ENCODE measurements at places on chromosomes 11 and 22. TPM values are rescaled to one million over a fixed set of nuclear protein-coding genes. Genes with fewer than 3 reads are reported as not detected.

The TSG101 gene
- 91.6 TPM for polyA plus RNA-seq

The SMIM35 gene
- polyA plus RNA-seq, result 0.91 TPM

DNA sequence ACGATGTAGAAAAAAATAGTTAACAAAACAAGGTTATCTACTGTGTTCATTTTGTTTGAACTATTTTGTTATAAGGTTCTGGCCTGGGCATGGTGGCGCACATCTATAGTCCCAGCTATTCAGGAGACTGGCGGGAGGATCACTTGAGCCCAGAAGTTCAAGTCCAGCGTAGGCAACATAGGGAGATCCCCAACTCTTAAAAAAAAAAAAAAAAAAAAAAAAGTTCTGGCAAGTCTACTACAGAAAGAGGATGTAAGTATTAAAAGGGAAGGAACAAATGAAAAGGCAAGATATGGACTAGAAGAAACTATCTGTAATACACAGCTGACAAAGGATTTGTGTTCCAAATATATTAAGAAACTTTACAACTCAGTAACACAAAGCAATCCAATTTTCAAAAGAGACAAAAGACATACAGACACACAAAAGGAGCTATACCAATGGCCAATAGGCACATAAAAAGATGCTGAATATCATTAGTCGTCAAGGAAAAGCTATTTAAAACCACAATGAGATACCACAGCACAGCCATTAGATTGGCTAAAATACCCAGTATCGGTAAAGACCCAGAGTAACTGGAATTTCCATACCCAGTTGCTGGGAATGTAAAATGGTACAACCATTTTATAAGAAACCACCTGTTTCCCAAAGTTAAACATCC lies 27.4 kb downstream of the RRAS2 start:
- H3K27me3 ChIP-seq, result no peaks in the 10 kb centered on the region
- peaks cover 5% of the 10 kb centered on the region for H3K36me3 ChIP-seq
- peak; percentile 54 for DNase-seq
- peak overlapping the region; percentile 95 for H3K27ac ChIP-seq
- H3K4me3 ChIP-seq, result peak overlapping the region; percentile 55
- H3K4me1 ChIP-seq, result peaks cover 46% of the 10 kb centered on the region

The MISFA gene
- polyA plus RNA-seq, result 0.51 TPM

The CREBZF gene
- 4.8 TPM for polyA plus RNA-seq

Data from naive B cell (primary cell).